ENCODE measurements at places on chromosomes 3 and 15. TPM values are rescaled to one million over a fixed set of nuclear protein-coding genes. Genes with fewer than 3 reads are reported as not detected.

GRCh38 chr3:57927916-57928315, 80.3 kb upstream of the FLNB start:
- DNase-seq: peak; percentile 53

DNA sequence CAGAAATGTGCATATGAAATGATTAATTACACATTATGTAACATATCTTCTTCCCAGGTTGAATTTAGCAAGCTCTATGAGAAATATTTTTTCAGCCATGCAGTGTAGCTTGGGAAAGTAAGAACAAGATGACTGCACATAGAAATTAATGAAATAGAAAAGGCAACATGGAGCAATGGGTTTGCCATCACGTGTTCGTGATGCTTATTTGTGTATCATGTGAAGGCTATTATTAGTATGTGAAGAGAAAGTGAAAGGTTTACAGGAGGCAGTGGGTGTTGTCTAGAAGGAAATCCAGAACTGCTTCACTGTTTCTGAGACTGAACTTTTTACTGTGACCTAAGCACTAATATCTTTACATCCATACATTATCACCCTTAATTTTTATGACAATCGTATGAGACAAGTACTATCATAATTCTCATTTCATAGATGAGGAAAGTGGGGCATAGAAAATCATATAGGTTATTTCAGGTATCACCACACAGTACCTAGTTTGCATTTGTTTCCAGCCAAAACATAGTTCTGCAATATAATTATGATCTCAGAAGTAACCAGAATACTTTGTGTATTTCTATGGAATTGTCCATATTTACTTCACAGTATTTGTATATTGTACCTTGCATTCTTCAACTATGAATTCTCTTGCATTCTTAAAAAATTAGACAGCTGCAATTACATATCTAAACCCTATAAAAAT, 14.9 kb downstream of the SERPINI1 start:
- no peak for DNase-seq

- DNase-seq: peak; percentile 78
These were observed 9.2 kb upstream of the ITGA11 start for GRCh38 chr15:68441045-68441743.

DNA sequence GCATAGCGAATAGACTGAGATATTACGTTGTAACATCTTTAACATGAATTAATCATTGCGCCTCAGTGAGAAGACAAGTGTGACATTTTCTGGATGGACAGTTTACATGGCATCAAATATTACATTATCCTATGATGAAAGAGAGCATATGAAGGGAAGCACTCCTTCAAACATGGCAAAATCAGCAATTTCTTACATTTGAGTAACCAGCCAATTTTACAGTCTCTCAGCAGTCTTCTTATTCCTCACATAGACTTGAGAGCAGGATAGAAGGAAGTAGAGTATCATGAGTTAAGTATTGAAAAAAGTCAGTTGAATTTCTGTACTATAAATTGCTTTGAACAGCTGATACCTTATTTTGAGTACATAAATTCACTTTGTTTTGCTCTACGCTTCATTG, 38.9 kb downstream of the FANCI start:
- DNase-seq: no peak

DNA sequence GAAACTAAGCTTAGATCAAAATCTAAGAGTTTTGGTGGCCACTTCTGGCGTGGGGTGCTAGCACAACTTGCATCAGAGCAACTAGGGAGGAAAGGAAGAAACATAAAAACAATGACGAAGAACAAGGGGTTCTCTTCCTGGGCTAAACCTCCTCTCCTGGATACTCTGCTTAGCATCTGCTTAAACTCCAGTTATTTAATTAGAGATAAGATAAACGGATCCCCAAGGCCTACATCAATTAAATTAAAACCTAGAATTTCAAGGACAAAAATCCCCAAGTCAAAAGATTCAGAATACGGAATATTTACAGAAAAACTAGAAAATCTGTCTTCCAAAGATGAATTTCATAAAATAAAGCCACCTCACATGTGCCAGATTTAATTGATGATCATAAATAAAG, 281.9 kb downstream of the SHOX2 start:
- DNase-seq: no peak

DNA sequence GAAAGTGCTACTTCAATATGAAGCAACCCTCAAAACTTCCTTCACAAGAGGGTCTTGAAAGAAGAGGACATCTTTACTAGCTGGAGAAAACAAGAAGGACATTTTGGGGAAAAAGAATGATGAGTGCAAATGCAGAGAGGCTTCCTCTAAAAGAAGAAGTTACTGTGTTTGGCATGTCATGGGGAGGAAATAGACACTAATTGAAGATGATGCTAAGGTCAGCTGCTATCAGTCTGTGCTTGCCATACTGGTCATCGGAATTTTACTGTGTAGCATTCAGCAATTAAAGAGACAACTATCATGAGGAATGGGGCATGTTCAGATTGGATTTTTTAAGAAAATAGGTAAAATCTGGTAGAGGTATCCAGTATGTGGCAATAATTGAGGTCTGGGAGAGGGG, 60.0 kb downstream of the THRB start:
- DNase-seq: no peak

GRCh38 chr15:56244811-56245576, 1.3 kb upstream of the RFX7 start:
- DNase-seq: peak; percentile 47

DNA sequence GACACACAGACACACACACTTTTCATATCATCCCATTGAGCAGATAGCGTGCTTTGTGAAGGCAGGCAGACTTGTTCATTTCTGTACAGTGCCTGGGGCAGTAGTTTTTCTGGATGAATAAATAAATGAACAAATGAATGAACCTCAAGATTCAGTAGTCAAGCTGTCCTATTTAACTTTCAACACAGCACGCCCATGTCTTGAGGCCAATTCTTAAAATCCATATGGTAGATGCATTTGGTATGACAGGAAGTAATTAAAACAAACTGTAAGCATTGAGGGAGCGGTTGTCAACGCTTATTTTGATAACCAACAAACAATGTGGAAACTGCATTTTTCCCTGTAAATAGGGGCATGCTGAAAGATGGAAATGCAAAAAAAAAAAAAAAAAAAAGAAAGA, 80.0 kb upstream of the BNC1 start:
- DNase-seq: no peak

- DNase-seq: no peak
These were observed 223.2 kb downstream of the MBNL1 start for GRCh38 chr3:152491922-152492321.

DNA sequence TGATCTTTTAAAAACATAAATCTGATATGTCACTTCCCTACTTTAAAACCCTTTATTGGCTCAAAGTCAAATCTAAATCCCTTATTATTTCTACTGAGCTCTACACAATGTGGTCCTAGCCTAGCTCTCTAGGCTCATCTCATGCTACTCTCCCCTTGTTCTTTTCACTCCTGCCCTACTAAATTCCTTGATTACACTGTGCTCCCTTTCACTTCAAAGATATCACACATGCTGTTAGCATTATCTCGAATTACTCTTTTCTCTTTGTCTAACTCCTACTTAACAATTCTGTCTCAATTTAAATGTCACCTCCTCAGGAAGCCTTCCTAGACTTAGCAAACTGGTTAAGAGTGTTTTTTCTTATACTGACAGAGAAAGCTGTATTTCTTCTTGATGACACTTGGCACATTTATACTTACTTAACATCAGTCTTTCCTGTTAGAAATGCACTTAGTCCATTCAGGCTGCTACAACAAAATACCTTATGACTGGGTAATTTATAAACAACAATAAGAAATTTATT, 102.0 kb downstream of the SCAPER start:
- no peak for DNase-seq

DNA sequence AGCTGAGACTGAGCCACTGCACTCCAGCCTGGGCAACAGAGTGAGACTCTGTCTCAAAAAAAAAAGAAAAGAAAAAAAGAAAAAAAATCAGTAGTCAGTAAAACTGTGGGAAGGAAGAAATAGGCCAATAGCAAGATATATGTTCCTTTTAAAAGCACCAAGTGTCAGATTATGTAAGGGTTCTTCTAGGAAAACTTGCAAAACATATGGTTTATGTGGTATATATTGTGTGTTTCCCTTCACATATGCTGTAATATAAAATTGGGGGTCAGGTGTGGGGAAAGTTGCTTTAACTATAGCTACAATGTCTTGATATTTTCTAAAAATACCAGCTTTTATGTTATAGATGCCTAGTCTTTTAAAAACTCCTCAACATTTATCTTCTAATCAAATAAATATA, 64.6 kb downstream of the ESYT3 start:
- no peak for DNase-seq

GRCh38 chr3:52085681-52086282, 29.4 kb upstream of the DUSP7 start:
- DNase-seq: no peak

DNA sequence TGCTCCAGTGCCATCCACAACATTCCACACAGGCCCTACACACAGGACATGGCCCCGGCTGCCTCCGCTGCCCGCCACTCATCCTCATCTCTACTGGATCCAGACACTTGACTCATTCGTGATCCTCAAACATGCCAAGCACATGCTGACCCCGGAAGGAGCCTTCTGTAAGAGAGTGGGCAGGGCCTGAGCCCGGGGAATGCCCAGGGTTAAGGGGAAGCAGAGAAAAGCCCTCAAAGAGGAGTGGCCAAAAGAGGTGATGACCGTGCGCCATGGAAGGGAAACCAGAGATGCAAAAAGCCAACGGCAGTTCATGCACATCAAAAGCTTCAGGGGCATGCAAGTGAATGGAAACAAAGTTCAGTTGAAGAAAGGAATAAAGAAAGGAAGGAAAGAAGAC, 46.1 kb downstream of the RFTN1 start:
- no peak for DNase-seq

DNA sequence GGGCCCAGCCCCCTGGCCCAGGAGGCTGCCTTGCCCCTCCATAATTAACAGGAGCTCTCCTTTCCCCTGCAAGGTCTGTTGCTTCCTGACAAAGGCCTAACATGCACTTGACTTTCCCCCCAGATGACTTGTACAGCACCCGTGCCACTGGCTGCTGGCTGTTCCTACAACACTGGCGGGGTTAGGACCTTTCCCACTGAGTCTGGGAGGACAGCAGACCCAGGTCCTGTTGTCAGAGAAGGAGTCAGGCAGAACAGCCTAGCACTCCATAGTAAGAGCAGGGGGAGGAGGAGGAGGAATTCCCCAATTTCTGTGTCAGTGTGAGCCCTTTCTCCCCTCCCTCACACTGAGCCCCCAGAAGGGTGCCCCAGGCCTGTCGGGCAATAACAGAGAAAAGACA, 99.2 kb downstream of the CORO2B start:
- DNase-seq: no peak

DNA sequence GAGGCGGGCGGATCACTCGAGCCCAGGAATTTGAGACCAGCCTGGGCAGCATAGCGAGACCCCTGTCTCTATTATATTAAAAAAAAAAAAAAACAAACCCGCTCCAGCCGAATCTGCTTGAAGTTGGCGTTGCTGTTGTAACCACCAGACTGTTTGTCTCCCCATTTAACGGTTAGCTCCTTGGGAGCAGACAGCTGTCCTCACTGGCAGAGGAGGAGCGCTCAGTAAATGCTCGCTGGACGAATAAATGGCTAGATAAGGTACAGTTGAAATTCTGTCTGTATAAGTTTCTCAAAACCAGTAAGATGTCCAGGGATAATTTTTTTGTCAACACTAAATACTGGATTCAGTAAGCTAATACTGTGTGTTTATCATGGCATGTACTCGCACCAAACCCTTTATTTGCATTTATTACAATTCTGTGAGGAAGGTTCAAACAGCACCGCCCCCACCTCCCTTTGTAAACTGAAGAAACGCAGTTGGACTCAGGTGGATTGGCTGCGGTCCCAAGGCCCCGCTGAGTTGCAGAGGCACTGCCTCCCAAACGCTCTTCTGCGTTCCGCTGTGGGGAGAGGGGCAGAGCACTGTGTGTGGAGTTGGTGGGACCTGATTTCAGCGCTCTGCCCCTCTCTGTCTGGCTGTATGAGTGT, 1.1 kb downstream of the RCCD1 start:
- no peak for DNase-seq

DNA sequence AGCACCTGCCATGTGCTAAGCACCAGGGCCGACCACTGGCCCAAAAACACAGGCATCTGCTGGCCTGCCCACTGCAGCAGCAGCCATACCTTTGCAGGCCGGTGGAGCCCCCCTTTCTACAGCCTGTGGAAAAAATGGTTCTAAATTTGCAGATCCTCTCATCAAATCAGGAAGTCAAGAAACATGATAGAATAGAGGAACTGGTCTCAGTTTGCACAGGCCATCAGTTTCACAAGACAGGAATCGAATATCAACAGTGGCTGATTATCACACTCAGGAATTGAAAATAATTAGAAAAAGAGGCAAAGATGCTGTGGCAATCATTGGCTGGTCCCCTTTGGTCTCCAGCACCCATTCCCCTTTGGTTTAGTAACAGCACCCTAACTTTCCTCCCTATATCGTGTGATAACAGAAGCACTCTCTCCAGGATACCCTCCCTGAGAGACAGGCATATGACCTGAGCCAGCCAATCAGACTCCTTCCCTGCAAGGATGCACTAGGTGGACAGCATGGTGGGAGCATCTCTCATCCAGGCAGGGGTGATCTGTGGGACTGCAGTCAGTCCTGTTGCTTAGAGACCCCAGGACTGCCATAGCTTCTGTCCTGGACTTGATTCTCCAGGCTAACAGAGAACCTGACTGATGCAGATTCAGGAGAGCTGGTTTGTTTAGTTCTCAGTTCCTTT, 3.5 kb upstream of the PAK6 start:
- DNase-seq: no peak

- peak; percentile 65 for DNase-seq
These were observed 84.3 kb downstream of the TNIK start for GRCh38 chr3:171375666-171376595.

DNA sequence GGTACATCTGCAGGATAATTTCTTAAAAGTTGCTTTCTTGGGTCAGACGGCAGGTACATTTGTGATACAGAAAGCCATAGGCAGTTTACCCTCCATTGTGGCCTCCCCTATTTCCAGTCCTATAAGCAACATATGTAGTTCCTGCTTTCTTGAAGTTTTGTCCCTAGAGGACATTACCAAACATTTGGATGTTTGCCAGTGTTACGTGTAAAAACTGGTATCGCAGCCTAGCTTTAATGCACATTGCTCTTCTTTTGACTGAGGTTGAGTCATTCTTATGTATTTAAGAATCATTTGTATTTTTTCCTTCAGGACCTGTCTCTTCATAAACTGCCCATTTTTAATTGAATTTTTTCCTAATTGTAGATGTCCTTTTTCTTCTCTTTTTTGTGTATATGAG, 114.3 kb downstream of the DIPK2A start:
- peak; percentile 56 for DNase-seq

The ALDH1L1 gene
- total RNA-seq: 0.18 TPM

The GABRA5 gene
- not detected for total RNA-seq

The CLDN1 gene
- 0.18 TPM for total RNA-seq

The PLA2G4D gene
- total RNA-seq: not detected

The OSBPL10 gene
- total RNA-seq: 6.7 TPM

The AMOTL2 gene
- total RNA-seq: 75.7 TPM

The ITPKA gene
- total RNA-seq: 1.8 TPM

The TERC gene
- total RNA-seq: 124 TPM

The SERPINI1 gene
- total RNA-seq: 3.7 TPM
